ENCODE measurements at places on chromosomes 6 and 20.

GRCh38 chr6:33123732-33124524, 48.1 kb downstream of the HLA-DPB1 start:
- DNase-seq = no peak

DNA sequence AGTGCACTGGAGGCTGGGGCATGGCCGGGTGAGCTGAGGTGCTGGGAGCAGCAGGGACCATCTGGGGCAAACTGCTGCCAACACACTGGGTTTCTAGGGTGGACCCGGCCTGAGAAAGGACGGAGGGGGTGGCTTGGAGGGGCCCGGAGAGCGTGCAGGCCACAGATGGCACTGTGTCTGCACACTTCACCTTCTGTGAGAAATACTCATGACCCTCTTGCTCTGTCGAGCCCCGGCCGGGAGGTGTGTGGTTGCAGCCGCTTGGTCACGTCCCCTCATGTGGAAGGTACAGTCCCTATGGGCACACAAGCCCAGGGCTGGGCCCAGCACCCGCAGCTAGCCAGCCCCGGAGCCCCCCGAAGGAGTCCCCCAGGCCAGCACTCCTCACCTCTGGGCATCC, 59.7 kb downstream of the RBM38 start:
- DNase-seq = no peak

- no peak for DNase-seq
These were observed 3.9 kb downstream of the HEY2 start for GRCh38 chr6:125753218-125753936.

GRCh38 chr6:107196152-107196551, 80.8 kb upstream of the BEND3 start:
- no peak for DNase-seq

DNA sequence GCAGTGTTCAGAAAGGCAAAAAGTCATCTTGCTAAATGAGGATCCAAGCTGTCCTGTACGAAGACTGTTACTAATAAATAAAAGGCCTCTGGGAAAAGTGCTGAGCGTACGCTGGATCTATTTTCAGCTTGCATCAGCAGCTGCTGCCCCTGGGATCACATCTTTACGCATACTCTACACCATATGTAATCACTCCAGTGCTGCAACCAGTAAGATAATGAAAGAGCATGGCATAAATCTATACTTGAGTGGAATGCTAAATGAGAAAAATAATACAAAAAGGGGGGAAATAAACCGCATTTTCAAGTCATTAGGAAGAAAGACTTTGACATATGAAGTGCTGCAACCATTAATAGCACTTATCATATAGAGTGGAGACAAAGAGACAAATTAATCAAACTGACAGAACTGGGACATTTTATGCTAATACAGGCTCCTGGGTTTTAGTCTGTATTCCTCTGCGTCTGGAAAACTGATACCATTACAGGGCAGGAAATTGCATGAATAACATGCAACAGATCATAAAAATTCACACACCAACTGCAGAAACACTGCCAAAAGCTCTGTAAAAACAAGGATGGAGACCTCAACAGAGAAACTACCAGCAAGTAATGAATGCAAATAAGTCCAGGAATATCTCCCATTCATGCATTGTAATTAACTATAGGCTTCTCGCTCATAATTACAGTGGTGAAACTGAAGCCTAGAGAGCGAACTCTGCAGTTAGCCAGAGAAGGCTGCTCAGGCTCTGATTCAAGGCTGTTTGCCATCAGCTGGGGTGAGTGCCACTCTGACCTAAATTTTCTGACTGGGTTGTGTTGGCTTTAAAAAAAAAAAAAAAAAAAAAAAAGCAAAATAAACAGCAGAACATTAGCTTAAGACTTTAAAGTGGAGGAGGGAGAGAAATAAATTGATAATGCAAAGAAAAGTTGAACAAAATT, 83.8 kb downstream of the GJA10 start:
- no peak for DNase-seq

- no peak for DNase-seq
These were observed 178.9 kb upstream of the ARID1B start for GRCh38 chr6:156598071-156598854.

GRCh38 chr20:33883164-33883563, 72.0 kb downstream of the CHMP4B start:
- no peak for DNase-seq

- no peak for DNase-seq
These were observed 24.0 kb upstream of the PHACTR3 start for GRCh38 chr20:59580146-59580946.

GRCh38 chr20:61888101-61888865, 177.4 kb downstream of the TAF4 start:
- no peak for DNase-seq

- DNase-seq = no peak
These were observed 59.9 kb downstream of the KLHL31 start for GRCh38 chr6:53605543-53606235.

DNA sequence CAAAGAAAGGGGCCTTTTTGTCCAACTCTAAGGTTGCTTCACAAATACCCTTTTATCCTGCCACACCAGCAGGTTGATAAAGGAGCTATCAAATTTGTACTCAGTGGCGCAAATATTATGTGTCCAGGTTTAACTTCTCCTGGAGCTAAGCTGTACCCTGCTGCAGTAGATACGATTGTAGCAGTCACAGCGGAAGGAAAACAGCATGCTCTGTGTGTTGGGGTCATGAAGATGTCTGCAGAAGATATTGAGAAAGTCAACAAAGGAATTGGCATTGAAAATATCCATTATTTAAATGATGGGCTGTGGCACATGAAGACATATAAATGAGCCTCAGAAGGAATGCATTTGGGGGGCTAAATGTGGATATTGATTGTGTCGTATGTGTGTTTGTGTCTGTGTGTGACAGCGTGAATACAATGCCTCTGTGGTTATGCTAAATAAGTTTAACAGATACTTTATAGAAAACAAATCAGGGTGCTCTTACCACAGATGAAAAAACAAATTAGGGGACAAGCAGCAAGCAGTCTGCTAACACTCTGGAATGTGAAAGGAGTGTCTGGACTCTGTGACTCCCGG, 33.6 kb downstream of the HM13 start:
- DNase-seq = no peak

DNA sequence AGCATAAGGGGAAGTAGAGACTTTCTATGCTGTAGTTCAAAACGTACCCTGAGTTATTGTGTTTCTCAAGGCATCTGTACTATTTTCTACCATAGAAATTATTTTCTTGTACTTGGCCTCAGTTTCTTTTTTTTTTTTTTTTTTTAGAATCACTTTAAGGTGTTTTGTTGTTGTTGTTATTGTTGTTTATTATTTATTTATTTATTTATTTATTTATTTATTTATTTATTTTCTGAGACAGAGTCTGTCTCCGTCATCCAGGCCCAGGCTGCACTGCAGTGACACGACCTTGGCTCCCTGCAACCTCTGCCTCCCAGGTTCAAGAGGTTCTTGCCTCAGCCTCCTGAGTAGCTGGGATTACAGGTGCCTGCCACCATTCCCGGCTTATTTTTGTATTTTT, 179.1 kb downstream of the GRIK2 start:
- DNase-seq = no peak

- no peak for DNase-seq
These were observed 35.9 kb upstream of the MYB start for GRCh38 chr6:135145063-135145800.

DNA sequence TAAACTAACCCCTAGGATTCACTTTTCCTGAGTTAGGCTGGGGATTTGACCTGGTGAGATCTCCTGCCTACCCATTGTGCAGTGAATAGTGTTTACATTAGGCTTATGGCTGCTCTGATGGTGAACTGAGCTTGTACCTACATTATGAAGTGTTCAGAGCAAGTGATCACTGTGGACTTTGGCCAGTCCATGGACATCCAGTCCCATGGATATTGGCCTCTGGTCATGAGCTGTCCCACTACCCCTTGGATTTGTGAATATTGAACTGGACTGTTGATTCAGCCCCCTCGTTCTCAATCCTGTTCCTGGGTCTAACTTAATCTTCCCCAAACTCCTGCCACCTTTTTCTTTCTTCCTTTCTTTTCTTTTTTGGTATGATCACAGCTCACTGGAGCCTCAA, 13.8 kb downstream of the ASIP start:
- no peak for DNase-seq

DNA sequence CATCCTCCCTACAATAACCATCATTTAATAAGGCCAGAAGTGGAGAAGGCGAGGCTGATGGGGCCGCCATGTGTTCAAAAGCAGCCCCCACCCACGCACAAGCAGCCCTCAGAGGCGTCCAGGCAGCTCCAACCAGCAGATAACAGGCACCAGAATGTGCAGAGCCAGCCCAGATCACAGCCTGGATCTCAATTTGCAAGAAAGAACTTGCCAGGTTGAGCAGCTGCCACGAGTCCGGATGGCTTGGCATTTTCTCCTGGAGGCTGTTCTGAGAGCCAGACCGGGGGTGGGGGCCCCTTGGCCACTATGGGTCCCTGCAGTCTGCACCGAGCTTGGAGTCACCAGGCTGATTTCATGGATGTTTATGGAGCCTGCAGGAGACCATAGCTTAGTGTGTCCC, 338.1 kb downstream of the PREX1 start:
- no peak for DNase-seq

DNA sequence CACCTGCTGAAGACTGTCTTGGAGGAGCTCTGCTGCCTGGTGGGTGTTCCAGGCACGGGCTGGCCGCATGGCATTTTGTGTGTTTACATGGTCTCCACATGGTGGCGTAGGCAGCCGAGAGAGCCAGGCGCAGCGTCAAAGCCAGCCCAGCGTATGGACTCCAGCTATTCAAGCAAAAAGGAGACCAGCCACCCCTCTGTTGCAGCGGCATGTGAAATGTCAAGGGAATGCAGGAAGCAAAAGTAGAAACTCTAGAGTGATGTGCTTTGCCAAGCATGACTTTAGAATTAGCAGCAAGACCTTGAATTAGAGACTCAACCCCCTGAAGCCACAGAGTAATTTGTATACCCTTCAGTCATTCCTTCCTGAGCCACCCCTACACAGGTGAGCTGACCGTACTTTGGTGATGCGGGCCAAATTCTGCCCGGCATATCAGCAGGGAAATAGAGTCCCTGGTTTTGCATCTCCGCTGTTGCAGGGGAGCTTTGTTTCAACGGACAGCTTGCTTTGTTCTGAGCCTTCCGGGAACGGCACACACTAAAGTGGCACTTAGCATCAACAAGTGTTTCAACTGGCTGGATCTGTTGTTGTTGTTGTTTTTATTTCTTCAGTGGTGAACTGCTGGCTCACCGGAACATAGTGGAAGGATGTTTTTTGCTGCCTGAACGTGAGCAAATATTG, 48.5 kb downstream of the FNDC1 start:
- DNase-seq = no peak

DNA sequence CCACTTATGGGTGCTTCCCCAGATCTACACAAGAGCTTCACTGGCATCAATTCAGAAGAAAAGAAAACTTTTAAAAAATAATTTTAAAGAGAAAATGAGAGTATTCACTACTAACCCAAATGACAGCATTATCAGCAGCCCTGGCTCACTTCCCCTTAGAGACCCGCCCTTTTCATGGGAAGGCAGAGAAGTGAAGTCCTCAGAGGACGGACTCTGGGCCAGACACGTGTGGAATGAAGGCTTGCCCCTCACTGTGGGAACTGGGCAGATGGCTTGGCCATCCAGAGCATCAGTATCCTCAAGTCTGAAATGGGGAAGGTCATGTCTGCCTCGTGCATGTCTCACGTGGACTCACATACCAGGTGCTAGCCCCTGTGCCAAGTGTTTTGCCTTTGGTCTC, 63.5 kb downstream of the JAG1 start:
- DNase-seq = no peak

DNA sequence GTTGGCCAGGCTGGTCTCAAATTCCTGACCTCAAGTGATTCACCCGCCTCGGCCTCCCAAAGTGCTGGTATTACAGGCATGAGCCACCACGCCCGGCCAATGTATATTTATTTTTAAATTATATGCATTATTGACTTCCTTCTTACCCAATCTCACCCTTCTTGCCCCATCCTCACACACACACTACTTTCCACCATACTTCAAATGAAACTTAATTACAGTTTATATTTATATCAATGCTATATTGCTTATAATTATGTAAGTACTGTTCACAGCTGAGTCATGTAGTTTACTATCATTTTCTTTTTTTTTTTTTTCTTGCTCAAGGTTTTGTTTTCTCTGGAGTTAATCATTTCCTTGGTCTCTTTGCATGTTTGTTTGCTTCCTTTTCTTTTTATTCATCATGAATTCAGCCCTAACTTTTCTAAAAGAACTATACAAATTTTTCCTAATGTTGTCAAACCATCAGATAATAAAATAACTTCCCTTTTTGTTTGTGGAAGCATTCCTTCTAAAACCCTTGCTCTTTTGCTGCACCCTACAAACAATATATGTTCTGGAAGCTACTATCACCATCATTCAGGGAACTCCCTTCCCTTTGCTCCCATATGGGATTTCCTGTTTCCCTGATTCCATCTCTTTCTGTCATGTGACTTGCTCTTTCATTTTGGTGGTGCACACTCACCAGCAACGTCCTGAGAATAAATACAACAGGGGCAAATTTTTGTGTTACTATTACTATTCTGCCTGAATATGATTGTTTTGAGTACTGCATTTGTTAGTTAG, 201.7 kb upstream of the SASH1 start:
- no peak for DNase-seq

DNA sequence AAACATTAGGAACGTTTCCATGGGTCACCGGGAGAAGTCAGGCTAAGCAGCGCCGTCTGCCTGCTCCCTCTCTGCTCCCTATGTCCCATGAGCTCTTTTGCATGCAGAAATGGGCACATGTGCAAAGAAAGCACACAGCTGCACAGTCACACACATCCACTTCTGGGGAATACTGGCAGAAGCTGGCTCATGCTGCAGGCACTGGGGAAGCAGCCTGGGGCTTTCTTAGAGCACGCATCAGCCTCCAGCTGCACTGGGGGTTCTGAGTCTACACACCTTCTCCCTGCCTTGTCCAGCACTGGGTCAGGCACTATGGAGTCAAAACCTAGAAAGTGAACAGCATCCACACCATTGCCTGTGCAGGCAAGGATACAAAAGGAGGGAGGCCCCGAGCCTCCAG, 76.1 kb upstream of the FOXQ1 start:
- DNase-seq = no peak

DNA sequence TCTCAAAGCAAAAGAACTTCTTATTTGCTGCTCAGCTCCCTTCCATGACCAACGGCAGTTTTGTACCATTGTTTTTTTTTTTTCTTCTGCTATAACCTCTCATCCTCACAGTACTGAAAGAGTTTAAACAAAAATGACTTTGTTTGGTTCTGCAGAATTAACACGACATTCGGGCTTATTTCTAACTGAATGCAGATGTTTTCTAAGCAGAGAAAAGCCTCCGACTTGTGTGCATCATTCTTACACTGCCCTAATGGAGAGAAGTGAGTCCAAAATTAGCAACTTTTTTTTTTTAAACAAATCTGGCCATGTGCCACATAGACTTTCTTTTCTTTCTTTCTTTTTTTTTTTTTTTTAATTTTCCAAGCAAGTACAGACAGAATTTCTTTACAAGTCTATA, 382.7 kb downstream of the HDGFL1 start:
- DNase-seq = no peak

- no peak for DNase-seq
These were observed 40.6 kb downstream of the MTFR2 start for GRCh38 chr6:136209496-136209895.

GRCh38 chr20:18921291-18921690, 107.7 kb downstream of the SCP2D1 start:
- no peak for DNase-seq

GRCh38 chr20:15637546-15637945, 935.7 kb downstream of the KIF16B start:
- no peak for DNase-seq

Data from T-cell (primary cell).